ENCODE measurements at places on chromosomes 4 and X.

- DNase-seq: no peak
Observed at GRCh38 chrX:38754102-38754790, 47.0 kb upstream of the MID1IP1 start.

GRCh38 chr4:53366301-53366716 lies 448 bp upstream of the SCFD2 start:
- no peak for DNase-seq

DNA sequence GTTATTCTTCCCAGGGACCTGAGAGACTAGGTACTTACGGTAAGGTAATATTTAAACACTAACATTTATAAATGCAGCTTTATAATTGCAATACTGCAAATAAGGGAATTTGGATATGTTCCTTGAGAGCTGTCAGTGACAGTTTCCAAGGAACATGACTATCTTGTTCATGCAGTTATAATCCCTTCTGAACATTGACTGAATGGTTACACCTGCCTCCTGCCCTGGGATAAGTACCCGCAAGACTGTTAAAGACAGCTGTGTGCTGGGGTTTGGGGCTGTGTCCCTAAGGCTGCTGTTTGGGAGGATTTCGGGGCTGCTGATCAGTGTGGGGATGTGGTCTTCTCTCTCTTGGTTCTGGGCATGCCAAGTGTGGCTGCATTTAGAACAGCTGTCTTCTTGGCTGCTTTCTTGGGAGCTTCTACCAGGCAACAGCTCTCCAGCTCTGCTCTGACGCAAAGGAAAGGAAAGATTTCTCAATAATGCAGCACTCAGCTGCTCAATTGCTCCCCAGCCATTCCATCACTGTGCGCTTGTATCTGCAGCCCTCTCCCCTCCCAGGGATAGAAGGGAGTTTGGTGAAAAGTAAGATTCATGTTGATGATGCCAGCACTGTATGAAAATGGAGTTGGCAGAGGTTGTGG lies 298.8 kb upstream of the TAPT1 start:
- no peak for DNase-seq

GRCh38 chr4:179472164-179472563 lies 2029.9 kb upstream of the AGA start:
- no peak for DNase-seq

- no peak for DNase-seq
Observed at GRCh38 chrX:63657821-63658220, 127.2 kb downstream of the ARHGEF9 start.

- no peak for DNase-seq
Observed at GRCh38 chr4:84915396-84915780, 51.1 kb downstream of the WDFY3 start.

- DNase-seq: no peak
Observed at GRCh38 chrX:44844204-44844603, 383 bp downstream of the DUSP21 start.

DNA sequence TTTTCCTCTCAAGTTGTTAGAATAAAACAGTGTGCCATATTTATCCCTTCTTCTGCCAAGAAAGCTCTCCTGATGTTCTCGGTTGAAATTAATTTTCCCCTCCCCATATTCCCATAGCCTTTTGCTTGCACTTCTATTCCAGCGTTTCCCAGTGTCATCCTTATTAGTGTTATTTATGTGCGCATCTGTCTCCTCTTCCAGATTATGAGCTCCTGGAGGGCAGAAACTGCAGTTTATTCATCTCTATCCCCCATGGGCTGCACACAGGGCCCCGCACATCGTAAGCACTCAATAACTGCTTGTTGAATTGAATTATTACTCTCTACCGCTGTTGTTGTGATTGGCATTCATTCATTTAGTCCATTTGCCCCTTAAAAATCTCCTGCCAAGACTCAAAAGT lies 149.4 kb downstream of the SOX3 start:
- no peak for DNase-seq

GRCh38 chr4:141002323-141002805 lies 130.9 kb downstream of the RNF150 start:
- DNase-seq: no peak

GRCh38 chr4:3413675-3414420 lies 27.9 kb upstream of the HGFAC start:
- no peak for DNase-seq

DNA sequence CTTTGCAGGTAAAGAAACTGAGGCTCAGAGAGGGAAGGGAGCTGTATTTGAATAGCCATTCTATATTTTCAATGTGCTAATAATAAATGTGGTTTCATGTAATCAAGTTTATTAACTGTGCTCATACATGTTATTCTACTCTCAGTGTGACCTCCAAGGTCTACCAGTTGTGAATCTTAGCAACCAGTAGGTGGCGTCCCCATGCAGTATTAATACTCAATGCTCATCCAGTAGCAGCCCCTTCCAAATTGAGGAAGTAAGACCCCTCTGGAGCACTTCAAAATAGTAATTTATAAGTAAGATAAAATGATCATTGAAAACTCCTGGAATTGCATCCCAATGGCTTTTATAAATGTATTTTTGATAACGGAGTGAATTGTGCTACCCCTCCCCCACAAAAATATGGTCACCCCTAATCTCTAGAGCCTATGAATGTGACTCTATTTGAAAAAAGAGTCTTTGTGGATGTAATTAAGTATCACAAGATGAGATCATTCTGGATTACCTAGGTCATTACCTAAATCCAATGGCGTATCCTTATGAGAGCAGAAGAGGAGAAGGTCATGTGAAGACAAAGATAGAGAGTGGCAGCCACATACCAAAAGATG lies 20.4 kb upstream of the SEPSECS start:
- DNase-seq: no peak

GRCh38 chr4:10385994-10386394 lies 71.2 kb downstream of the ZNF518B start:
- DNase-seq: no peak

- DNase-seq: no peak
Observed at GRCh38 chr4:23455456-23456158, 434.2 kb downstream of the PPARGC1A start.

DNA sequence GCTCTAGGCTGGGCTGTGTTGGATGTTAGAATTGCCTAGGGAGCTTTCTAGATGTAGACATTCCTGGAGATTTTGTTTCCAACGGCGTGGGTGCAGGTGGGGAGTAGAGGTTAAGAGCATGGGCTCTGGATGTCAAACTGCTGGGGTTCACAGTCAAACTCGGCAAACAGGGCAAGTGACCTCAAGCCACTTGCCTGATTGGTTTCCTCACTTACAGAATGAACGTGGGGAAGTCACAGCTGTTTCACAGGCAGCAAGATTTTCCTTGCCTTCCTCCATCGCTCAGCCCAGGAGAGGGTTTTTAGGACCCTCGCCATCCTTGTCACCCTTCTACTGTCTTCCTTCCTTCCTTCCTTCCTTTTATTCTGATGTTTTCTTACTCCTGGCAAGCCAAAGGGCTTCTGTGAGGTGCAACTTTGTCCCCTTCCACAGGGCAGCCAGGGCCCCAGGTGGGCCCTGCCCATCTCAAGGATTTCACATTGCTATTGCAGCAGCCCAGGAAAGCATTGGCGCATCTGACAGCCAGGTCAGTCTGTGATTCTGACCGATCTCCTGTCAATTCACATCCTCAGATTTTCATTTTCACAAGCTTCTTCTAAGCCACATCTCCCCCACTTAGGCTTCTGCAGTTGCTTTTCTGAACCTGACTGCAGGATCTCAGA lies 7.0 kb downstream of the RTL5 start:
- no peak for DNase-seq

- no peak for DNase-seq
Observed at GRCh38 chr4:88854481-88854880, 156.9 kb upstream of the NAP1L5 start.

DNA sequence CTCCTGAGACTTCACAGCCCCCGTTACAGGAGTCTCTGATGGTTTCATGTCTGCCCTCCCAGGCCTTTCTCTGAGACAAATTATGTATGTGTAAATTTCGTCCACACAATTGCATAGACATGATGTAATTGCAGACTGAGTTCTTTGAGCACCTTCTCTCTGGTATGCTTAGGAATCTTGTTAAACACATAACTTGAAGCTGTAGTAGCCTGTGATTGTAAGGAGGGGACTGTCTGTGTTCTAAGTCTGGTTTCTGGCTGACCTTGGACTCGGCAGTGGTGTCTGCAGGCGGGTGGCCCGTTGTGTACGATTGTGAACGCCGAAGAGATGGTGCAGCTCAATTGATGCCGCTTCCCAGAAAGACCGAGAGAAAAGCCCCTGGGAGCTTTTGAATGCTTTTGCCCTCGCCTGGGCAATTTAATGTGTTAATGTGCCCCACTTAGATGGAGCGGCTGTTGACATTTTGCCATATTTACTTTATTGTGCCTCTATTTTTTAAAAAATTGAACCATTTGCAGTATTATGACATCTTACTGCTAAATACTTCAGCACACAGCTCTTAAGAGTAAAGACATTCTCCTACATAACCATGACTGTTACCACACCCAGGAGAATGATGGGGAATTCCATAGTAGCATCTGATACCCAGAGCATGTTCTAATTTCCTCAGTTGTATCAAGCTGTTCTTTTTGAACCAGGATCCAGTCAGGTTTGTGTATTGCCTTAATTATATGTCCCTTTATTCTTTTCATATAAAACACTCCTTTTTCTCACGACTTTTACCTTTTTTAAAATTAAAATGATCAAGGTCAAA lies 58.4 kb upstream of the TADA2B start:
- DNase-seq: no peak

- DNase-seq: no peak
Observed at GRCh38 chr4:184460499-184461285, 13.7 kb downstream of the IRF2 start.

- no peak for DNase-seq
Observed at GRCh38 chr4:82797405-82798111, 1.0 kb downstream of the SCD5 start.

DNA sequence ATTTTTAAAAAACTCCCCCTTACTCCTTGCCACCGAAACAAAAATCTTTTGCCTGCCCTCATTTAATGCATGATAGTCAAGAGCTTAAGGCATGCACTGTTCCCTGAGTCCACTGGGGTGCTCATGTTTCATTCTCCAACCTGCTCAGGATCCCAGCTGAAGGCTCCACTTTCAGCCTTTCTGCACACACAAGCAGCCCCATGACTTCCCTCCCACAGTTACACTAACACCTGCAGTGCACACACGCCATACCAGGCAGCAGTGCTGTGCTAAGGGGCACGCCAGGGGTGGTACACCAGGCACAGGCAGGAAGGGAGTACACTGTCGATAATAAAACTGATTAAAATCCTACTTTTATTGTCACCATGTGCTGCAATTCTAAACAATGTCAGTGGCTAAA lies 385.2 kb downstream of the BMPR1B start:
- DNase-seq: no peak

DNA sequence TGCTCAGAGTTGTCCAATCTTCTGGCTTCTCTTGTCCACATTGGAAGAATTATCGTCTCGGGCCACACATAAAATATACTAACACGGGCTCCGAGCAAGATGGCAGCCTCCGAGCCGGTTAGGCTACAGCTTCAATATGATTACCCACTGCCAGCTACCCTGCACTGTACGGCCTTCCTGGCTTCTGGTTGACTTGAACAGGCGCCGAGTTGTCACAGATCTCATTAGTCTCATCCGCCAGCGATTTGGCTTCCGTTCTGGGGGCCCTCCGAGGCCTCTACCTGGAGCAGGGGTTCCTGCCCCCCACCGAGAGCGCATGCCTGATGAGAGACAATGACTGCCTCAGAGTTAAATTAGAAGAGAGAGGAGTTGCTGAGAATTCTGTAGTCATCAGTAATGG lies 101.2 kb upstream of the NUDT6 start:
- DNase-seq: no peak
